ENCODE measurements at places on chromosomes 1 and 21.

DNA sequence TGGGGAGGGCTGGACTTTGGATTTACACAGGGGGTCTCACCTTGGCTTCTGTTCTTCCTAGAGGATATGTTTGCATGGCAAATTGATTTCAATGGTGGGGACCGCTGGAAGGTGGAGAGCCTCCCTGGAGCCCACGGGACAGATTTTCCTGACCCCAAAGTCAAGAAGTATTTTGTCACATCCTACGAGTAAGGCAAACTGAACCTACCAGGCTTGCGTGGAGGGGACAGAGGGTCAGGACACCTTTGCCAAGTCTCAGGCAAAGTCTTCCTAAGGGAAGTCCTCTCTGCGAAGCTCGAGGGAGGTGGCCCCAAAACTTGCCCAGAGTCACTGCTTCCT is 7.2 kb downstream of the FBXO6 start:
- no peak for DNase-seq

- no peak for DNase-seq
Measured at GRCh38 chr1:29640428-29640785, 404.1 kb downstream of the PTPRU start.

DNA sequence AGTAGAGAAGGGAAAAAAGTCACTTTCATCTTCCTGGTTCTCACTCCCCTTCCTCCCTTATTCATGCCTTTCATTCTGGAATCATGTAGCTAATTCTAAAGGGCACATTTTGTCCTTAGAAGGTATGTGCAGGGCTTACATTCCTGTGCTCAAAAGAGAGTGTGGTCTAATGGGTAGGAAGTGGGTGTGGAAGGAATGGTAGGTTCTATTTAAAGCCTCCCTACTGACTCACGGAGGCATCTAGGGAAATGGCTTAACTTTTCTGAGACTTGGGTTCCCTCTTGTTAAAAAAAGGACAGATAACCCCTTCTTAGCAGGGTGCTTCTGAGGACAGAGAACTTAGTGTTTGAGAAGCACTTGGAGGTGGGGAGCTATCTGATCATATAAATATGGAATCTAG is 249.3 kb upstream of the DUSP10 start:
- DNase-seq, result no peak

DNA sequence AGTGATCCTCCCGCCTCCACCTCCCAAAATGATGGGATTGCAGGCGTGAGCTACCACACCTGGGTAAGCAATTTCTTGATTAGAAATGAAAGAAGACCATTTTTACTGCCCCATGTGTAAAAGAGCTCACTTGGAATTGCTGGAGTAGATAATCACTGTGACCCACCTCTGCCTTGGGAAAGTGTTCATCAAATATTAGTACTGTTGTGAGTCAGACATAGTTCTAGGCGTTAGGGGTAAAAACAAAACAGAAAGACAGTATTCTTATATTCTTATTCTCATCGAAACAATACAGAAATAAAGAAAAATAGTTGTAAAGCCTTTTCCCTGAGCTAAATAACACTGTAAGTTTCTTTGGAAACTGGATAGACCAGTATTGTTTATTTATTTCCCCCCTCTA is 36.2 kb downstream of the CELF3 start:
- no peak for DNase-seq

- DNase-seq, result no peak
Measured at GRCh38 chr1:193458628-193459027, 272.2 kb upstream of the B3GALT2 start.

GRCh38 chr1:217493290-217493689 is 137.6 kb downstream of the GPATCH2 start:
- no peak for DNase-seq

DNA sequence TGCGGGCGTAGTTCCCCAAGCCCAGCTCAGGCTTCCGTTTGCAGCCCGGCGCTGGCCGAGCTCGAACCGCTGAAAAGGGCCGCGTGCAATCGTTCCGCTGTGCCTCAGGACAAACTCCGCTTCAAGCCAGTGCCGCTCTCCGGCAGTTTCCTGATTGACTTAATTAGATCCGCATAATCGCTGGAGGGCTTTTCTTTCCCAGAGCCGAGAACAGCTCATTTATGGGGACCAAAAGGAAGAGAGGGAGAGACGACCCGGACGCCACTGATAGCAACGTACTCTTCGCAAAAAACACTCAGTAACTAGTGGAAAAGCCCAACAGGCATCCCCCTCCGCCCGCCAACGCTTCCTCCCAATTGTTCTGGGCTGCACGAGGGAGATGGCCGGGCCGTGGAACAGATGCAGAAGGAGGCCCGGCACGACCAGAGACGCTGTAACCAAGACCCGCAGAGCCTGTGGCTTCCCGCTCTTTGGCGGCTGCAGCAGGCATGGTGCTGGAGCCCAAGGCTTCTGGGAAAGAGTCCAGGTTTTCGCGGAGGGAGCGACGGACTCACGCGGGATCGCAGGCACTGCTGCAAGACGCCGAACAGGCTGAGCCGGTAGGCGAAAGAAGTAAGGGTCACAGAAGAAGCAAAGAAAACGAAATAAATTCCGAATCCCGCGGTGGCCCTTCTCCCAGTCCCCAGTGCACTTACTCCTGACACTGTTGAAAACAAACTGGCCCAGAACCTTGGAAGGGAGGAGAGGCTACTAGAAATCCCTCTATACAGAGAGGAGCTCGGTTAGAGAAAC is 3.6 kb upstream of the FOXD2 start:
- no peak for DNase-seq

DNA sequence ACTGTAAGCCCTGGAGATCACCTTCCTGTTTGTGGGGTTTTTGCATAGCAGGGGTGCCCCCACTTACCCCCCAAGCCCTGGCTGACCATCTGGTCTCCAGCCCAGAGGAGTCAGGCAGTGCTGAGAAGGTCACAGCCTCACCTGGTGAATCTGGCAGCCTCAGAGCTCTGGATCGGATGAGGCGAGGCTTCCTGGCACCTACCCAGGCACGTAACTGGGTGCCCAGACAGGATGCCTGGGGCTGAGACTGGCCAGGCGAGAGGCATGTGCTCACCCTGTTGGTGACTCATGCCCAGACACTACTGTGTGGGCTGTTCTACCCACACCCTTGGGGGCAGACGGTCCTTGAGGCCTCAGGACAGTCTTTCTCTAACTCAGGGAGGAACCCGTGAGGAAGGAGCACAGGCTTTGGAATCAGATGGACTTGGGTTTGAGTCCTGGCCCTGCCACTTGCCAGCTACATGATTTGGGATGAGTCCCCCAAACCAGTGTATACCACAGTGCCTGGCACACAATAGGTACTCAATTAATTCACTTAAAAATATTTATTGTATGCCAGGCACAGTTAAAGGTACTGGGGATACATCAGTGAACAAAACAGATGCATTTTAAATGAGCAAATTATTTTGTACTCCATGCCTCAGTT is 15.1 kb upstream of the PADI3 start:
- no peak for DNase-seq

GRCh38 chr1:55584526-55585401 is 369.6 kb upstream of the USP24 start:
- DNase-seq, result no peak

DNA sequence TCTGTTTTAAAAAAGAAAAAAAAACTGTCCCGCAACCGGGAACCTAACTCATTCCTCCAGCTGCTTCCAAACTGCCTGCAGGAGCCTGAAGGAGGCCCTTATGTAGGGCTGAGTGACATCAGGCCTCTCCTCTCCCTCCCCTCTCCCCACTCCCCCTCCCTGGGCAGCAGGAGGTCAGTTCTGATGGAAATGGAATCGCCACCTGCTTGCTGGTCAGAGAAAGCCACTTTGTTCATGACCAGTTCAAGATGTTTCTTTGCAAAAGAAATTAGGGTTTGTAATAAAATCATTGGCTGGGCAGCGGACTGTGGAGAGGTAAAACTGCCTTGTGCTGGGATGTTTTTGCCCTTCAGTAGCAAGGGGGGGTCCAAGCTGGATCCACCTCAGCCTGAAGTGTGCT is at the start of gene MAP1LC3C:
MAP1LC3C (minus strand) TSS at position 73 of the 400 bp plus-strand sequence. CDS start 90 bp downstream, outside the sequence.
- DNase-seq, result no peak

GRCh38 chr1:86621286-86621685 is 74.4 kb downstream of the CLCA4 start:
- no peak for DNase-seq

- no peak for DNase-seq
Measured at GRCh38 chr1:9787702-9788101, 36.1 kb downstream of the CLSTN1 start.

Measured in right renal pelvis (tissue), 4 donors.